ENCODE measurements at places on chromosomes 1 and 21.

GRCh38 chr1:87806379-87807094, 477.9 kb downstream of the LMO4 start:
- no peak for DNase-seq

- no peak for DNase-seq
Measured at GRCh38 chr1:225813214-225813964, 3.5 kb downstream of the EPHX1 start.

DNA sequence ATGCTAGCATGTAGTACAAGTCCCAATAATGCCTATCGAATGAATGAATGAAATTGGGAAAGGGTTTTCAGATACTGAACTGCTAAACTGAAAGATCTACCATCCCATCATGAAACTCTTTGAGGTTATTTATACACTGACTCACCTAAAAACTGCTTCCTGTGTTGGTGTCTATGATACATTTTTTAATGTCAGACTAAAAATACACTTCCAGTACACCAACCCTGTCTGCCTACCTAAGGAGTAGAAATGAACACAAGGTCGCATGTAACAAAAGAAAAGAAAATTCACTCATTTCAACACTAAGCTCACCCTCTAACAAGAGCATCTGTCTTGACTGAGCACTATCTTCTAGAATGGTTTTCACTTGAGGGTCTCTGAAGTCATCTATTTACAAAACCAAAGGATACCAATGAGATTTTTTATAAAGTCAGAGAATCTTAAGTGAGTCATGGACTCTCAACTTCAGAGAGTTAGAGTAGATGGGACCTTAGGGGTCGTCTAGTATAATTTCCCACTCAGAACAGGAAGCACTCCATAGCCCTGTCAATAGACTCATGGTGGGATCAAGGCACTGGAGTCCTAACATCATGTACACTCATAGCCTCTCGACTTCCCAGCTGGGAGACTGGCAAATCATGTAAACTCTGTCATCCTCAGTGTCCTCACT, 53.4 kb downstream of the WLS start:
- no peak for DNase-seq

DNA sequence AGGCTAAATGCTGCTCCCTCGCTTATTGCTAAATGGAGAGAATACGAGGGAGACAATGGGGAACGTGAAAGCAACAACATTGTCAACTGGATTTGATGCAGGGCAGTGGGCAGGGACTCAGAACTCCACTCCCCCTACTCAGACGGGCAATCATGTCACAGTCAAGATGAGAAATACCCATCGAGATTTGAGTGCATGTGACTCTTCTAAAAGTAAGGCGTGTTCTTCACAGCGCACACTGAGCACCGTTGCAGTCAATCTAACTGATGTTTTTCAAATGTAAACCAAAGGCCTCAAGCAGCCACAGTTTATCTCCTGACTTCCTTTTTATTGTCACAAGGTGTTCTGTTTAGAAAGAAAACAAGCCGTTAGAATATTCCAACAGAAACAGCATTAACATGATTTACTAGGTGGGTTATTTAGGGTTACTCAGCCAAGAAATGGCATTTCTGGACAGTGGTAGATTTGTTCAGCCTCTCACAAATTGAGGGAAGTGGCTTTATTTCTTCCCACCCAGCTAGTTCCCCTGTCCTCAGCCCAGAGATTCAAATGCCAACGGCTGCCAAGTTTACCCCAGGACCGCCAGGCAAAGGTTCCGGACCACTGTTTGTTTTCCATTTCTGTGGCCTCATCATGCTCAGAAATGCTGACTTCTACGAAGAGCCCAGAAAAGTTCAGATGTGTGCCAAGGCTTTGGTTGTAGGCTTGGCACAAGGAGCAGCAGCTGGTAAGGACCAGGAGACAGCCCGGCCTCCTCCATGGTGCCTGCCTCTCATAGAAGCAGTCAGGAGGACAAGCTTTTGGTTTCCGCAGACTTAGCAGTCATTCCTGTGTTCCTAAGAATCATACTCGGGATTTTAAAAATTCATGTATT, 171.4 kb downstream of the KIF26B start:
- DNase-seq: no peak

DNA sequence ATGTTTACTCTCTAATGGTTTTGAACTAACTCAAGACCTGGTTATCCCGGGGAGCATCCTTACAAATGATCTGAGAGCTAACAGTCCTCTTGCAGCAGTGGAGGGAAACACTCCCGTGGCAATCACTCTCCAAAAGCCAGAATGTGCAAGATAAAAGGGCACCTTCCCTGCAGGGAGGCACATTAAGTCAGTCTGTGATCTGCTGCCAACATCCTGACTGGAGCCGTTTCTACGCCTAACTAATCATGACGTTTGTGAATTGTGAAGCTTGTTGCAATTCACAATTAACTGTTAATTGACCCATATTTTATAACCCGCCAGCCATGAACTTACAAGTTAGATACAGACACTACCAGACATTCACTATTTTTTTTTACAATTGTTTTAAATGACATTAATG, 52.1 kb upstream of the LGALS8 start:
- no peak for DNase-seq

- DNase-seq: no peak
Measured at GRCh38 chr1:11855430-11855829, 3.3 kb downstream of the NPPB start.

- no peak for DNase-seq
Measured at GRCh38 chr1:203359010-203359571, 8.2 kb upstream of the FMOD start.

- no peak for DNase-seq
Measured at GRCh38 chr1:183131166-183131565, 54.9 kb upstream of the LAMC2 start.

DNA sequence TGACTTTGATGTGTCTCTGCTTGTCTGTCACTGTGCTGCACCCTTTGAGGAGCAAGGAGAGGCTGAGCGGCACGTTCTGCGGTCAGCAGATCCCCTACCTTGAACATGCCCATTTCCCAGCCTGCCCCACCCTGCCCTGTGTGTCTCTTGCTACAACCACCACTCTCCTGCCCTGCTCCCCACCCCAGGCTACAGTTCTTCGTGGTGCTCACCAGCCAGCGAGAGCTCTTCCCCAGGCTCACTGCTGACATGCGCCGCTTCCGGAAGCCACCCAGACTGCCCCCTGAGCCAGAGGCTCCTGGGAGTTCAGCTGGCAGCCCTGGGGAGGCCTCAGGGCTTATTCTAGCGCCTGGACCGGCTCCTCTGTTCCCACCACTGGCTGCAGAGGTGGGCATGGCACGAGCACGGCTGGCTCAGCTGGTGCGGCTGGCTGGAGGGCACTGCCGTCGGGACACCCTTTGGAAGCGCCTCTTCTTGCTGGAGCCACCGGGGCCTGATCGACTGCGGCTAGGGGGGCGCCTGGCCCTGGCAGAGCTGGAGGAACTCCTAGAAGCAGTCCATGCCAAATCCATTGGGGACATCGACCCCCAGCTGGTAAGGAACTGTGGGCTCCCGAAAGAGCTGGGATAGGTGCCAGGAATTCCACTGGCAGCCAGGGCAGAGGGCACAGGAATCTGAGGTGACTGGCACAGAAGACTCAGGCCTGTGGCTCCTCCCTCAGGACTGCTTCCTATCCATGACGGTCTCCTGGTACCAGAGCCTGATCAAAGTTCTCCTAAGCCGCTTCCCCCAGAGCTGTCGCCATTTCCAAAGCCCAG, 5.6 kb downstream of the HYI start:
- no peak for DNase-seq

GRCh38 chr1:244361764-244362473, 89.8 kb downstream of the ADSS2 start:
- no peak for DNase-seq

DNA sequence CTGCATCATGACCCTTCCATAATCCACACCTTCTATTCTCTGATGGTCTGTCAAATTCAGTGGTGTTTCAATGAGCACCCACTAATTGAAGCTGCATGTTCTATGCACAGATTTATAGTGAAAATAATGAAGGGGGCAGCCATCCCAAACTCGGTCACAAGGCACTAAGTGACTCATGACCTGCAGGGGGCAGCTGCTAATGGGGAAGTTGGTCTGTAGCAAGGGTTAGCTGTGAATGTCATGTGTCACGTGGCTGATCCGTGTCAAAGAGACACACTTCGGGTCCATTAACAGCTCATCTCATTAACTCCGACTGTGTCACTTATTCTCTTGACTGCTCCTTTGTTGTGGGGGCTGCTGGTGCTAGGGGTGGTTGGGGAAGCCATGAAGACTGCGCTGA, 306.6 kb downstream of the PCP4 start:
- no peak for DNase-seq

DNA sequence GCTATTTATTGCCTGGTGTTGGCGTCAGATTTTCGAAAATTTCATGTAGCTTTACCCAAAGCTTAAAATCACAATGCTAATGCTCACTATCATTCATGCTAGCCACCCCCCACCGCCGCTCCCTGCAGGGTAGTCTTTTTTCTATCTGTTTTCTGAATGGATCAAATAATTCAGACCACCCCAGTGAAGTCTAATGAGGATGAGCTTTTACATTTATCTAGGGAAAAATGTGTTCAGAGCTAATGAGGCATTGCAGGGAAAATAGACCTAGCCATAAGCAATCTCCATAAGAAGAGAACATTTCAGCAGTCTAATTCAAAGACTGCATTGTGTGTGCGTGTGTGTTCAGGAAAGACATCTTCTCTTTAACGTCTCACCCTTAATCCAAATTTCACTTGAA, 533.0 kb upstream of the PRMT6 start:
- no peak for DNase-seq

DNA sequence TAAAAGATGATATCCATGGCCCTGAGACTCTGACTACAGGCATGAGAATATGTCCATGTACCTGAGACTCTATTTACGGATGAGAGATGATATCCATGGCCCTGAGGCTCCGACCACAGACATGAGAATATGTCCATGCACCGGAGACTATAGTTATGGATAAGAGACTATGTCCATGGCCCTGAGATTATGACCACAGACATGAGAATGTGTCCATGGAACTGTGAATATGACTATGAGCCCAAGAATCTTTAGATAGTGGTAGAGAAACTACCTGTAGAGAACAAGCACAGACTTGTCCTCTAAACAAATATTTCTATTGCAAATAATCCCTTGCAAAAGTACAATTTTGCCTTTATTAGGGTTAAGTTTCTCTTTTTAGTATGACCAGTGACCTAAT, 263.2 kb downstream of the PCP4 start:
- no peak for DNase-seq

GRCh38 chr1:231332761-231333160, 4.9 kb downstream of the EXOC8 start:
- DNase-seq: no peak

DNA sequence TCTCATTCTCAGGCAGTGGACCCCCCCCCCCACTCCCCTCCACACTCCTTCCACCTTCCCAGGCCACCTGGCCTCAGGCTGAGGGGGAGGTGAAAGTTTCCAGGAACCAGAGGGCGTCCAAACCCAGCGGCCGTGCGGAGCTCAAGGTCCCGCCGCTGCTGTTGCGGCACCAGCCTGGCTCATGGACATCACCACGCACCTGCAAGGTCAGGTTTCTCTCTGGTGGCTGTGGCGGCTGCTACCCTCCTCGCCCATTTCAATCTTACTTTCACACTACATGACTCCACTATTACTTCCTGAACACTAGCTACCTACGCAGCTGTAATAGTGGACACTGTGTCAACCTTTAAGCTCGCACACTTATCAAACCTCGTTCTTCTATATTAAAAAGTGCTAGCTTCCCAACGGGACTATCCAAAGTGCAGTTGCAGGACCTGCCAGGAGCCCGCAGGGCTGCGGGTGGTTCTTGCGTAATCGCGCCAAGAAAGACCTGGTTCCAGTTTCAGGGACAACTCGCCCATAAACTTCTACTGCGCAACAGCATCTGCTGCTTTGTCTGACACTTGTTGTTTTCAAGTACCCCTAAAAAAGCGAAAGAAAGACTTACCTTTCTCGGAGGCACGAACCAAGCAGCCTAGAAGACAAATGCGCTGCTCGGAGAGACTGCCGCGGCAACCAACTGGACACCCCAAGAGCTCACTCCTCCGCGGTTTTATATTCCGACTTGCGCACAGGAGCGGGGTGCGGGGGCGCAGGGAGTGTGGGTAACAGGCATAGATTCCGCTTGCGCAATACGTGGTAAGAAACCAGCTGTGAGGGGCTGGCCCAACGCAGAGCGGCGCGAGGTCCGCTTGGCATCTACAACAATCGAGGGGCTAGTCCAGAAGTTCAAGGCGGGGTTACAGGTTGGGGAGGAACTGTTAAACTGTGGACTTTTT, at the start of gene DIRAS3:
Gene DIRAS3 (minus strand): TSS at position 687 of the 938 bp plus-strand sequence. CDS start 3,330 bp downstream, outside the sequence.
- DNase-seq: no peak

DNA sequence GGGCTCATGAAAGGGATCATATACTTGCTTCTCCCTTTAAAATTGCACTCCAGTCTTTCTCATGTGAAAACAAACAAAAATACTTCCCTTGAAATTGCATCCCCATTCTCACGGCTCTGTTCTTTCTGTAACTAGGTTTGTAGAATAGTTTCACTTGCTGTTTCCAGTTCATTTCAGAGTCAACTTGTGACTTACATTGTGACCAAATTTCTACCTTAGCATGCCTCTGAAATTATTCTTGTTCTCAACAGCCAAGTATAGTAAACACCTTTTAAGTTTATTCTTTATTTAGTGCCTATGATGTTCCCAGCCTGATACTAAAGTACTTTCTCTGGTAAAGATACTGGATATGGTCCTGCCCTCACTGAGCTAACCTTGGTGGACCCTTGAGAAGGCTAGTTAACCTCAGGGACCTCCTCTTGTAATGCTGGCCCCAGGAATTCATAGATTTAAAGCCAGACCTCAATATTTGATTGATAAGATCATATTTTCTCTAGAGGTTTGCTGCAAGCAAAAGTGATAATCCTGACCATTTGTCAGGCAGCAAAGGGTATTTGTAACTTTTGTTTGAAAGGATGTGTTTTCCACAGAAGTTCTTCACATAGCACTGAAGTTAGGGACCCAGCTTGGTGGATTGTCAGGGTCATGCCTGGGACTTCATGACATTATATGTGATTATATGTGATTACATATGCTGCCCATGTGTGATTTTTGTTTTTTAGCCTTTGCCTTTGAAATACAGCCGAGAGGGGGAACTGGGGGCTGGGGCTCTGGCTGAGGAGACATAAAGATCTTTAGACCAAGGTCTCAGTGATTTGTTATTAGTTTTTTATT, 29.6 kb downstream of the VANGL2 start:
- peak; percentile 72 for DNase-seq

- no peak for DNase-seq
Measured at GRCh38 chr1:208743361-208743760, 499.2 kb upstream of the PLXNA2 start.

- peak; percentile 99 for DNase-seq
Measured at GRCh38 chr1:33127001-33127823, 46.3 kb downstream of the AZIN2 start.

- DNase-seq: no peak
Measured at GRCh38 chr1:1345860-1346500, 3.2 kb downstream of the DVL1 start.

DNA sequence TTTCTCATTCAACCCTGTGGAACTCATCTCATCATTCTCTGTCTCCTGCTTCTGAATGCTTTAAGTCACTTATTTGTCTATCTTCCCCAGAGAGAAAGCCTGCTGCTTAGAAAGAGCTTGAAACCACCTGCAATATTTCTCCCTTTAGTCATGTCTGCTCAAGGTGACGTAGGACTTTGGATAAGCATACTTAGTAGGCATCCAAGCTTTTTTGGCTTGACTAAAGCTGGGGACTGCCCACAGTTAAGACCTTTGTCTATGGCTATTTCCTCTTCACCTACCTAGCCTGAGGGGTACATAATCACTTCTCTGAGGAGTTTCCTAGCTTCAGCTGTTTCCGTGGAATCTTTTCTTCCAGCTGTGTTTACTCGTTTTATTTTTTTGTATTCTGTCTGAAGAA, 665.8 kb upstream of the CAMK1G start:
- no peak for DNase-seq
